ENCODE measurements at places on chromosomes 4 and X.

DNA sequence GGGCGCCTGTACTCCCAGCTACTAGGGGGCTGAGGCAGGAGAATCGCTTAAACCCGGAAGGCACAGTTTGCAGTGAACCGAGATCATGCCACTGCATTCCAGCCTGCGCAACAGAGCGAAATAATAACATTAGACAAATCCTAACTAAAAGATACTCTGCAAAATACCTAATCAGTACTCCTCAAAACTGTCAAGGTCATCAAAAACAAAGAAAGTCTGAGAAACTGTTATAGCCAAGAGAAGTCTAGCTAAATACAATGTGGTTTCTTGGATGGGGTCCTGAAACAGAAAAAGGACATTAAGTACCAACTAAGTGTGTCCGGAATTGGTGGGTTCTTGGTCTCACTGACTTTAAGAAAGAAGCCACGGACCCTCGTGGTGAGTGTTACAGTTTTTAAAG, 14.6 kb upstream of the ACSL4 start:
- DNase-seq: no peak

DNA sequence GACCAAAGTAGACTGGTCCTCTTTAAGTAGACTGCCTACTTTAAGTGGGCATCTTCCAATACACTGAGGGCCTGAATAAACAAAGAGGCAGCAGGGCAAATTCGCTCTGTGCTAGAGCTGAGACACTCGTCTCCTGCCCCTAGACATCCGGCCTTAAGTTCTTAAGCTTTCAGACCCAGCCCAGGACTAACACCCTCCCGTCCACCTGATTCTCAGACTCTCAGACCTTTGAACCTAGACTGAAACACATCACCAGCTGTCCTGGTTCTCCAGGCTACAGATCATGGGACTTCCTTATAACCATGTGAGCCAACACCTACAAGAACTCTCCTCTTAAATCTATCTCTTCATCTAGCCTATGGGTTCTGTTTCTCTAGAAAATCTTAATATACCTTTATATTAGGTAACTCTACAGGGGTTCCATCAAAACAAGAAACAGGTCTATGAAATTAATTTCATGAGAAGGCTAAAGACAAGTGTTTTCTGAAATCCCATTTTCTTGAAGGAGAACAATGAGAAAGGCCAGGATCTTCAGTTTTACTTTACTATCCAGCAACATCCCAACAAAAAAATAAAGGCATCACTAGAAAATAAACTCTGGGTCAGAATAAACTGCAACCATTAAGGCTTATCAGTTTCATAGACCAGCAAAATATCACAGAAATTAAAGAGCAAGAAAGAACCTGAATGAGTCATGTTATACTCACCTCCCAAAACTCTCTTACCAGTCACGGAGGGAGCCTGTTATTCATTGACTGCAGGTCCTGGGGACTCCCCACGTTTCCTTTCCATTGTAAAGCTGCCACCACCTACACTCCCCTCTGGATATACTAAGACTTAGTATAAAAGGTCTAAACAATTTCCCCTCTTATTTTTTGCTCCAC, 14.8 kb downstream of the ADGRA3 start:
- no peak for DNase-seq

DNA sequence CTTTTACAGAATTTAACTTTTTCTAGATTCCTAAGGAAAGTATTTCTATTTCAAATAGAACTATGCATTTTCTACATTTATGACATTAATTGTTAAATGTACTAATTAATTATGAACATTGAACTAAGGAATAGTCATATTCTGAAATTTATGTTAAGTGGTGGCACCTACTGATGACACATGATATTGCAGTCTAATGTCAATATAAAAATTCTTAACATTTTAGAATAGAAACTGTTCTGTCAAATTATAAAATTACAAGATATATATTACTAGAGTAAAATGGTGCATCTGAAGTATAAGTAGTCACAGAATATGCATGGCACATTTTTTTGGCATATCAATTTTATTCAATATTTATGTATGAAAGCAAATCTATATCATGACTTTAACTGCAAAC, 40.2 kb upstream of the NDNF start:
- DNase-seq: no peak

DNA sequence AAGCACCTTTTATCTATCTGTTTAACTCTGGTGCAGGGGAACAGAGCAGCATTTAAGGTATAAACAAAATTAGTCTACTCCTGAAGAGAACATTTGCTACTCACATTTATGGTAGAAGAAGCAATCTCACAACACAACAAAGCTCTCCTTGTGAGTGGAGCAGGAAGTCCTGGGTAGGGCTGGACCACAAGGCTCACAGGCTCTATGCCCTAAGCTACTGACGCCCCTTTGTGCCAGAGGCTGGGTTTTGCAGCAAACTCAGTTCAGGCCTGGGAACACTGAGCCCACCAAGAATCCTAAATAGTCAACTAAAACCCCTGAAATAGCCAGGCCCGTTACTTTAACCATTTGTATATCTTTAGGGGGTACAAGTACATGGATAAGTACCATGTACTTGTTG, 4.7 kb upstream of the ZXDB start:
- no peak for DNase-seq

DNA sequence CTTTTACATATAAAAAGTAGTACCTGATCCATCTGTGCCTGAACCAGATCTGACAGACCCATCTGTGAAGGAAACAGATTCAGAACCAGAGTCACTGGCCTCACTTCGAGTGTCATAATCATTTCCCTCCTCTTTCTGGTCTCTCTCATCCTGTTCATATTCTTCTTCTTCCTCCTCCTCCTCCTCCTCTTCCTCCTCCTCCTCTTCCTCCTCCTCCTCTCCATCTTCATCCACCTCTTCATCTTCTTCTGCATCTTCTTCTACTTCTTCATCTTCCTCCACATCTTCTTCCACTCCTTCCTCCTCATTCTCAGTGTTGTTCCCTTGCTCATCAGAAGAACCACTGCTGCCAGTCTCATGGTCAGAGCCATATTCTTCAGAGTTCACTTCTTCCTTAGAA, 12.9 kb downstream of the YTHDC1 start:
- no peak for DNase-seq

DNA sequence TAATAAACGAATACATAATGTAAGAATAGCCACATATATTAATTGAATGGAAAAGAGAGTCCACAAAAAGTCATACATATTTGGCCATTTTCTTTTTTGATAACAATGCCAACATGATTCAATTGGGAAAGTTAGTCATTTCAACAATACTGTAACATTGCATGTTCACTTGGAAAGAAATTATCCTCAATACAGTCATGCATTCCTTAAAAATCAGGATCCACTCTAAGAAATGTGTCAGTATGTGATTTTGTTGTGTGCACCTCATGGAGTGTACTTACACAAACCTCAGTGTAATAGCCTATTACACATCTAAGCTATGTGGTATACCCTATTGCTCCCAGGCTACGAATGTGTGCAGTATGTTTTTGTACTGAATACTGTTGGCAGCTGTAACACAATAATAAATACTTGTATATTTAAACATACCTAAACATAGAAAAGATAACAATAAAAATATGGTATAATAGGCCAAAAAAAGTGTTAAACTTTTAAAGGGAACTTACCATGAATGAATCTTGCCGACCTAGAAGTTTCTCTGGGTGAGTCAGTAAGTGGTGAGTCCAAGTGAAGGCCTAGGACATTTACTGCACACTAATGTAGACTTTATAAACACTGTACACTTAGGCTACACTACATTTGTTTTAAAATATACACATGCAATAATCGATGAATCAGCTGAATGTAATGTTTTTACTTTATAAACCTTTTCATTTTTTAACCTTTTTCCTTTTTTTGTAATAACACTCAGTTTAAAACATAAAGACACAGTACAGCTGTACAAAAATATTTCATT, 806.8 kb downstream of the PCDH18 start:
- no peak for DNase-seq

DNA sequence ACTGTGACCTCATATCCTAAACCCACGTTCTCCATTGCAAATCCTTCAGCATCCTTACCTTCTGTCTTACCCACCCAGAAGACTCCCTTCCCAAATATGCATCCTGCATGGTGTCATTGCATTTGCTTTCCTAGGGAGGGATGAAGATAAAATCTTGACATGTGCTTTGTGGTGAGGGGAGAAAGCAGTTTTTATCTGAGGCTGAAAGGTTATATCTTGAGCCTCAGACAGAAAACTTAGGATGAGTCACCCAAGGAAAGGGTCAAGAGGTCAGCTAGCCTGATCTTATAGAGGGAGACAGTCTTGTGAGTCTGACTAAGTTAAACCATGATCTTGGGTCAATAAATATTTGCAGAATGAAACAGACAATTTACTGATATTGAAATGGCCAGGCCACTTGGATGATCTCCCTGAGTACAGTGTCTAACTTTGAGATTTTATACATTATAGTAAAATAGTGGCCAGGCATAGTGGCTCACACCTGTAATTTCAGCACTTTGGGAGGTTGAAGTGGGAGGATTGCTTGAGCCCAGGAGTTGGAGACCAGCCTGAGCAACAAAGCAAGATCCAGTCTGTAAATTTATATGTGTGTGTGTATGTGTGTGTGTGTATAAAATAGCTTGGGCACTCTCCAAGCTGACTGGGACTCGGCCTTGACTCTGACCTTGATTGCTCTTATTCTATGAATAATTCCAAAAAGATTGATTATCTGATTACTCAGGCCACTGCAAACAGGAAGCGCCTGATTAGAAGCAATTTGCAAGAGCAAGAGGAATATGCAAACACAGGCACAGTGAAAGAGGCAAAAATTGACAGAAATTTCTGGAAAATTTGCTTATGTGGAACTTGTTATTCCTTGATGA, 15.4 kb upstream of the FAM9C start:
- DNase-seq: no peak

- DNase-seq: no peak
Observed at GRCh38 chr4:74309223-74309622, 953 bp downstream of the EPGN start.

DNA sequence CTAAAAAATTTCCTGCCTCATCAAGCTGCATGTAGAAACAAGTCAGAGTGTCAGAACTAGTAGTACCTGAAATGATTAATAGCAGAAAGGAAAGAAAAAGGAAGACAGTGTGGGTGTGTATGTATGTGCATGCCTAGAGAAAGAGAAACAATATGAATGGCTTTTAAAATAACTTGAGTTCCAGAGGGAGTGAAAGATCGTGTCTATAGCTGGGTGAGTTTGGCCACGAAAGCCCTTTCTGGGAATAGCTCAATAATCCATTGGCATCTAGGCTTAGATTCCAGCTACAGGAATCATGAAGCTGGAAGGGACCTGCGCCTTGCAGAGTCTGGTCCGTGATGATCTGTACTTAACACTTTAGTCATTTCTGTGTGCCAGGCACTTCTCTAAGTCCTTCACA, 195.6 kb downstream of the RAPGEF2 start:
- DNase-seq: no peak

GRCh38 chr4:164350061-164350460, 403.9 kb upstream of the SMIM31 start:
- DNase-seq: no peak

DNA sequence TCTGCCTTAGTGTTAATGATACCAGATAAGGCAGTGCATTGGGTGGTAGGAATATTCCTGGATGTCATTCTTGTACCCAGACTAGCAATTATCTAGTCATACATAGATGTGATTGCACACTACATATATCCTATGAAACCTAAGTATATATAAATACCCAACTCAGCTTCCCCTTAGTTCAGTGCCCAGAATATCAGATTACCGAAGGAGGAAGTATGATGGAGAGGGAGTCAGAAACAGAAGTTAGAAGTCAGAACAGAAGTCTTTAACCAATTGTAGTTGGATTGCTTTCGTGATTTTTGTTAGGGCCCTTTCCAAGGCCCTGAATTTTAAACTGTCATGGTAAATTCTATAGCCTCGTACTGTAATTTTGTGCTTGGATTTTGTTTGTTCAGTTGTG, 42.9 kb downstream of the MOB1B start:
- DNase-seq: no peak

DNA sequence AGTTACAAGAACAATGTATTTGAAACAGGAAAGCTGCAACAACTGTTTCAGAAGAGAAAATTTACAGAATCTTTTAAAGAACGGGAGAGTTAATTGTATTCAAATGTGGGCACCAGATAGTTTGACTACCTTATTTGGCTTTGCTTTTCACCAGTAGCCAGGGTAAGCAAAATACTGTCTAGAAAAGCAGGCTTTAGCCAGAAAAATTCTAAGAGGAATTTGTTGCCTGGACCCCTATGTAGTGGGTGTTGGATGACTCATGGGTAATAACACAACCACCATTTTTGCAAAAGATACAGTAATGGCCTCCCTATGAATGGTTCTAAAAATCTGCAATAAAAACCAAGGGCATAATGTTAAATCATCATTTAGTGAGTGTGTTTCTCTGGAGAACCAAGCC, 233.4 kb upstream of the ANXA3 start:
- no peak for DNase-seq

GRCh38 chrX:774536-774935, 143.9 kb downstream of the SHOX start:
- DNase-seq: no peak

DNA sequence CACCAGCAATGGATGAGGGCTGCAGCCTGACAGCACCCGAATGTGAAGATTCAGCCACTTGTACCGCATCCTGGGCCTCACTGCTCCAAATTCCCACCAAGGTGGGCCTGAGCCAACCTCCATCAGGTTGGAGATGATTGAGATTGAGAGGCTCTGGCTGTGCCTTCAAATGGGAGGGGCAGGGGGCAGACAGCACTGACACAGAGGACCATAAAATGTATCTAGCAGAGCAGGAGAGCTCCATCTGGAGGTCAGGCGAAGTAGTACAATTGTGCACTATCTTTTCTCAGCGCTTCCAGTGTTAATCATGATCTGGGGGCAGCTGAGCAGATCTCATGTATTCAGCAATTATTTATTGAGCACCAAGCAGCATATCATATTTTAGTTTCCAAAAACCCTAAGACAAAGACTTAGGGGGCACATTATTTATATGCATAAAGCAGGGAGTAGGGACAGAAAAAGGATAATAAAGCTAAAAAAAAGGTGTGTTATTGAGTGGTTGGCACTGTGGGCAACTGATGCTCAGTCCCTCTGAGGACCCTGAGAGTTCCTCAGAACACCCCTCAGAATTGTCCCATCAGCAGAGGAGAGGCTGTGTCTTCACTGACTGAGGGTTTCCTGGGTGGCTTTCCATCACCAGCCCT, 31.6 kb upstream of the C1QTNF7 start:
- DNase-seq: peak; percentile 72

DNA sequence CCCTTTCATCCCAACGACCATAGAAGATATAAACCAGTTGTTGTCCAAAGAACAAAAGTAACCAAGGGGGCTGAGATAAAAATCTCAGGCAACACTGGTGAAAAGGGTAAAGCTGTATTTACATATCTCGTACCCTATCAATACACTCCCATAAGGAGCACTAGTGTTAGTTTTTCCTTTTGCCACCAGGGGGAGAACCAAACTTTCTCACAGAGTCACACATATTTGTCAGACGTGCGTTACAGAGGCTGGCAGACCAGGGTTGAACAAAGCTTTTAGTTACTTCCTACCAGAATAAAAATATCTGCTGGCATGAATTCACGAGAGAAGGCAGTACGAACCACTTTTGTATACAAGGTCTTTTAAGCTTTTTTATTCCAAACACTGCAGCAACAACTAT, 88.3 kb downstream of the AMELX start:
- DNase-seq: peak; percentile 76
